ENCODE measurements at places on chromosomes 2 and 18.

DNA sequence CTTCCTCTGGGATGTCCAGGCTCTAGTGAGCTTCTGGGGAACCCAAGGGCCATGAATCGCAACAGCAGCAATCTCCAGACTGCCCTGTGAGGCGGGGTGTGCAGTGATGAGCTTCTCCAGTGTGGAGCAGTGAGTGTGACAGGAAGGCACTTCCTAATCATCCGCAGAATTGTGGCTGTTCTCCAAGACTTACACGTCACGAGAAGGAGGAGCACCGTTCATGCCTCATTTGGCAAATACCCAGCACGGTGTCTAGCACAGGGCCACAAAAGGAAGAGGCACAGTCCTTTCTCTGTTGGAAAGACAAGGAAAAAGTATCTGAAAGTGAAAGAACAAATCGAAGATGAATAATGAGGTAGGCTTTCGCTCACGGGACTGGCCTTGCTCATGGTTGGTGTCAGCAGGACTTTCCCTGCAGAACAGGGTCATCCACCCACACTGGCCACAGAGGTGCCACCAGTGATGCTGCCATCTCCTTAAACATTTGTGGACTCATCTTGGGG, 125.1 kb upstream of the HAAO start:
- DNase-seq, result no peak

GRCh38 chr2:75194184-75194868, 5.0 kb downstream of the TACR1 start:
- no peak for DNase-seq

DNA sequence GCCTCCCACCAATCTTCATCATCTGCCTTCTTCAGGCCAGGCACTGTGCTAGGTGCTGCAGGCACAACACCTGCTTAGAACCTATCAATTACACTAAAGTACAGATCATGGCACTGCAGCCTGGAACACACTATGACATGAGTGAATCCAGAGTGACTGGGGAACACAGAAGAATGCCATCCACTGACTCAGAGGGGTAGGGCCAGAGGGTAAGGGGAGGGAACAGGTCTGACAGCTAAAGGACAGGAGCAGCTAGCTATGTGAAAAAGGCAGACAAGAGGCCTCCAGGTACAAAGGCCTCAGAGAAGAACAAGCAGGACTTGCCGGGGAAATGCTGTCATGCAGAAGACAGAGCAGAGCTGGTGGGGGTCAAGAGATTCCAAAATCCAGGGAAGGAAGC, 53.3 kb upstream of the ACAA2 start:
- DNase-seq, result no peak

DNA sequence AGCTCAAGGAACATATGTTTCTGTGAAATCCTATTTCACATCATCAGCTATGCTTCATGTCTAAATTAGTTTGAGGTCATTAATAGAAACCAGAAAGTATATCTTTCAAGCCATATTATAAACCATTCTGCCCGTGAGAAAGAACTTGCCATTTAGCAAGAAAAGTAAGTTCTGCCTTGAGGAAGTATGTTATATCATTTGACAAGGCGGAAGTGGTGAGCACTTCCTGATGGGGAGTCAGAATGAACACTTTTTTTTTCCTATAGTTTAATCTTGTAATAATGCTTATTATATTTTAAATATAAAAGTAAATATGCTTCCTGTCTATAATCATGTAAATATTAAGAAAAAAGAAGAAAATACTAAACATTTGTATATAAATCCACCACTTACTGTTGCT, 39.3 kb upstream of the NRXN1 start:
- no peak for DNase-seq

GRCh38 chr18:41674506-41674905, 280.5 kb upstream of the PIK3C3 start:
- DNase-seq, result peak; percentile 4

DNA sequence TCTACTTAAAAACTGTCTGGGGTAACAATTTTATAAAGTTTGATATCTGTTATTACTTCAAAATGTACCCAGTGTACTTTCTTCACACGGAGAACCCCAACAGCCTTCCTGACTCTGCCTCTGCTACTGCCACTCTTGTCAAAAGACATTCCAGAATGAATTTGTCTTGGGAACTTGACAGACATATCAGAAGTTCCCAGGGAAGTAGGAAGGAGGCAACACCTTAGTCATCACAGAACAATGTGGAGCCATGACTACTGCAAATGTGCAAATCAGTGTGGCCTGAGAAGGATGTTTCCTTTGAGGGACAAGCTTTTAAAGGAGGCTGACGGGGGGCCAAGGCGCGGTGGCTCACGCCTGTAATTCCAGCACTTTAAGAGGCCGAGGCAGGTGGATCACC, 133.8 kb upstream of the RNF152 start:
- DNase-seq, result no peak

DNA sequence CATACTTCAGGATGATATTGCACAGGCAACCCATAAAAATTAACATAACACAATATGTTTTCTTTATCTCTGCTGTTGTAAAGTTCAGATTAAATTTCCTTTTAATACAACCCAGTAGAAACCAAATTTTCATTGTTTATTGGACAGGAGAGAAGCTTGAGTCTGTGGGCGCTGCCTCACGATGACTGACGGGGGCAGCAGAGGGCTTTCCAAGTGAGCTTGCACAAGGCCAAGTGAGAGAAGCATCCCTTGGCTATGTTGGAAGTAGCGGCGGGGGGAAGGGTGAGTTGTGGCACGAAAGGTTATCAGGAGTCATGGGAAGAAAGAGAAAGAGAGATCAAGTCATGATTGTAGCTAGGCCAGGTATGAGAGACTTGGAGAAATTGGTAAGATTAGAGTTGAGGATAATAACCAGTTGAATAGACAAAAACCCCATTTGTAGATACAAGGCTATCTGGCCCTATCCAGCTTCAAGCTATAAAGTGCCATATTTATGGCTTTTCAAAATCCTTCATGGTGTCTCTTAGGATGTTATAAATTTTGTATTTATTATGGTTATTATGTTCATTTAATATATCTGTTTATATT, 413.7 kb upstream of the FAM98A start:
- DNase-seq, result peak; percentile 78

GRCh38 chr18:67964462-67964861, 447.9 kb upstream of the DSEL start:
- DNase-seq, result no peak

DNA sequence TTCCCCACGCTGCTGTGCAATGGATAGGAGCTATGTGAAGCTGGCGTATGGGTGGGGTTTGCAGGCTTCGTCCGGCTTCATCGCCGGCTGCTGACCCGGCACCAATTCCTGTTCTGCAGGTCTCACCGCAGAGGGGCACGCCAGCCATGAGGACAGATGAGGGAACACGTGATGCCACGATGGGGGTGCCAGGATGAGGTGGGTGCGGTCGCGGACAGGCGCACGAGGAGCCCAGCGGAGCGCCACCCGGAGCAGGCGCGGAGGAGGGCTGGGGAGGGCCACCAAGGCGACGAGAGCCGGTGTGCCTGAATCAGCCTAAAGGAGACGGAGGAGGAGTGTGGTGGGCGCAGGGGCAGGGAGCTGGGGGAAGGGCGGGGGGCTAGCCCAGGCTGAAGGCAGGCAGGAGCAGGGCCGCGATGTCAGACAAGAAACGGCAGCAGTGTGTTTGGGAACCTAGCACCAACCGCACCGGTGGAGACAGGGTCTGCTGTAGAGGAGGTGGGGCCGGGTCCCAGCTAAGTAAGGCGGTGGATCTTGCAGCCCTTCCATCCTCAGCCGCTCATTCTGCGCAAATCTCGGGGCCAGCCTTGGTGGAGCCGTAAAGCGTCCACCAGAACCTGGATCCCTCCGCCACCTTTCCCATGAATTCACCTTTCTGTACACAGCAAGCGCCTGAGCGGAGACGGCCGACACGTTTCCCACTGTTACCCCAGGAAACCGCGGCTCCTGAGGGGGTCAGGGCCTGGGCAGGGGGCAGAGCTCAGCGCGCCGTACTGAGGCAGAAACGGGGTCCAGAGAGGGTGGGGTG, 17.0 kb upstream of the CD8A start:
- peak; percentile 54 for DNase-seq

GRCh38 chr2:168632709-168633121, 169.7 kb upstream of the NOSTRIN start:
- DNase-seq, result peak; percentile 50

- no peak for DNase-seq
Observed at GRCh38 chr18:27447451-27447881, 262.4 kb upstream of the CHST9 start.

DNA sequence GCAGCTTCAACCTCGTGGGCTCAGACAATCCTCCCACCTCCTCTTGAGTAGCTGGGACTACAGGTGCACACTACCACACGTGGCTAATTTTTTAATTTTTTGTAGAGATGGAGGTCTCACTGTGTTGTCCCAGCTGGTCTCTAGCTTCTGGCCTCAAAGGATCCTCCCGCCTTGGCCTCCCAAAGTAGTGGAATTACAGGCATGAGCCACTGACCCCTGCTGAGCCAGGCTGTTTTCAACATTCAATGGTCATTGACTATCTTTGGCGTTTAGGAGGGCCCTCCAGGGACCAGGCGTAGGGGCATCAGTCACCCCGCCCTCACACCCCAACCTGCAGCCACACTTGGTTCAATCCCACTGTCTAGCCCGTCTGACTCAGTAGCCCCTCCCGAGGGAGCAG, 5.2 kb downstream of the MZT2B start:
- DNase-seq, result no peak

DNA sequence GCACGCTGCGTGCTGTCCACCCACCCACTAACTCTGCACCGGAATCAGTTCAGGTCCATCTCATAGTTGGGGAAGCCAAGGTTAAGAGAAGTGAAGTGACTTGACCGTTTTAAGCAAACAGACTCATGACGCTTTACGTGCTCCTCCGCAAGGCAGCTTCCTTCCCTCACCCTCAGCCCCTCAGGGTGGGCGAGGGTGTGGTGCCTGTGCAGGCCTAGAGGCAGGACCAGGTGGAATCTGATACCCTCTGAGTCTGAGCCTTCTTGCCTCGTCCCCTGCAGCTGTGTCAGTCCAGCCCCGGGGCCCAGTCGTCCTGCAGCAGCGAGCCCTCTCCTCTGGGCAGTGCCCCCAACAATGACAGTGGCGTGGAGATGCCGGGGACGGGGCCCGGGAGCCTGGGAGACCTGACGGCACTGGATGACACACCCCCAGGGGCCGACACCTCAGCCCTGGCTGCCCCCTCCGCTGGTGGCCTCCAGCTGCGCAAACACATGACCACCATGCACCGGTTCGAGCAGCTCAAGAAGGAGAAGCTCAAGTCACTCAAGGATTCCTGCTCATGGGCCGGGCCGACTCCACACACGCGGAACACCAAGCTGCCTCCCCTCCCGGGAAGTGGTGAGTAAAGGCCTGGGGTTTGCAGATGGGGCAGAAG, 250.5 kb downstream of the GLI2 start:
- no peak for DNase-seq

DNA sequence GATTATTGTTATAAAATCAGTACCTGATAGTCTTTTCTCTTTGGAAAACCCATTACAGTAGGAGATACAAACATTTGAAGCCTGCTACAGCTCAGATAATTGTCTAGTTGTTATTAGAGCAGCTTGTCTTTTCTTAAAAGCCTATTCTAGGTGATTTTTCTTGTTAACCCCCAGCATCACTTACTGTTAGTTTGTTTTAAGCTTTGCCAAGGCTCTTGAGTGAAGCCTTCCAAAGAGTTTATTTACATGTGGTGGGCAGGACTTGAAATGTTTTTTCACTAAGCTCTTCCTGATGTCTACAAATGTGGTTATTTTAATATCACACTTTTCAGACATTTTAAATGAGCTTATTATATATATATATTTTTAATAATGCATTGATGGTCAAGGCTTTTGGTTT, 791.3 kb downstream of the PLCL1 start:
- DNase-seq, result no peak

DNA sequence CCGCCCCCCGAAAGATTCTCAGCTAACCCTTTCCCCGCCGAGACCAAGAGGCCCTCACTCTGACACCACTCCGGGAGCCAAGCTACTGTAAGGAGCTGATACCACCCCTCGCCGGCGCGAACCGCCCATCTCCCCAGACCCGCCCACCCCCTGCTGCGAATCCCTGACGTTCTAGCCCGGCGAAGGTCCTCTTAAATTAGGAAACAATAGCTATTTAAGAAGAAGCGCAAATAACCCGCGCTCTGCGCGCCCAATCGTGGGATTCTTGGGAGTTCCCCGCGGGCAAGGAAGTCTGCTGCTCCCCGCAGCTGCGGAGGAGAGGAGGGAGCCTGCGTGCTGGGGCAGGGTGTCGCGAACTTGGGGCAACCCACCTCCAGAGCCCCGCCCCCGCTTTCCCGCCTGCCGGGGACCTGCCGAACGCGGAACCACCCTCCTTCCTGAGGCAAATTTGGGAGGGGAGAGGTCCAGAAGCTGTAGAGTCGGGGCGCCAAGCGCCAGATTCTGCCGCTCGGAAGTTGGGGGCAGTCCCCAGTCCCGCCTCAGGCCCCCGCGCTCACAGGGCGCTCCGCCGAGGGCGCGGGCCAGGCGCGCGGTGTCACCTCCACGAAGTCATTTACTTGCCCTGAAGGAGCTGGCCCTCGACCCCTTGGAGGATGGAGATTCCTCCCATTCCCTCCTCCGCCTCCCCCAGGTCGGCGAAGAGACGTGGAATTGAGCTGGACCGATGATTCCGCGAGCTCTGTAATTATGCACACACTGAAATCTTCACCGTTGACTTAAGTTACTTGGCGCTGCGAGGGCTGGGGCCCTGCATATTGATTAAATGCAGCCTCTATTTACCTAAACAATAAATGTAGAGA, 8.4 kb upstream of the SP9 start:
- no peak for DNase-seq

DNA sequence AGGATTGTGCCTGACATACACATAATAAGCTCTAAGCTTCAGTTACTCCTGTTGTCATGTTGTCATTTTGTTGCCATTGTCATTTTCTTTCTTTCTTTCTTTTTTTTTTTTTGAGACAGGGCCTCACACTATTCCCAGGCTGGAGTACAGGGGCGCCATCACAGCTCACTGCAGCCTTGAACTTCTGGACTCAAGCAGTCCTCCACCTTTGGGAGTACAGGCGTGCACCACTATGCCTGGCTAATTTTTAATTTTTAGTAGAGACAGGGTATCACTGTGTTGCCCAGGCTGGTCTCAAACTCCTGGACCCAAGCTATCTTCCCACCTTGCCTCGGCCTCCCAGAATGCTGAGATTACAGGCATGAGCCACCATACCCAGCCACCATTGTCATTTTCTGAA, 30.9 kb upstream of the SCLY start:
- no peak for DNase-seq

All from urinary bladder (tissue), 4 donors.